ENCODE measurements at places on chromosomes 5 and 9. TPM values are rescaled to one million over a fixed set of nuclear protein-coding genes. Genes with fewer than 3 reads are reported as not detected.

The CCL21 gene
- total RNA-seq = 66.0 TPM

The FOXD4L6 gene
- total RNA-seq = not detected

The HRH2 gene
- 1.3 TPM for total RNA-seq

DNA sequence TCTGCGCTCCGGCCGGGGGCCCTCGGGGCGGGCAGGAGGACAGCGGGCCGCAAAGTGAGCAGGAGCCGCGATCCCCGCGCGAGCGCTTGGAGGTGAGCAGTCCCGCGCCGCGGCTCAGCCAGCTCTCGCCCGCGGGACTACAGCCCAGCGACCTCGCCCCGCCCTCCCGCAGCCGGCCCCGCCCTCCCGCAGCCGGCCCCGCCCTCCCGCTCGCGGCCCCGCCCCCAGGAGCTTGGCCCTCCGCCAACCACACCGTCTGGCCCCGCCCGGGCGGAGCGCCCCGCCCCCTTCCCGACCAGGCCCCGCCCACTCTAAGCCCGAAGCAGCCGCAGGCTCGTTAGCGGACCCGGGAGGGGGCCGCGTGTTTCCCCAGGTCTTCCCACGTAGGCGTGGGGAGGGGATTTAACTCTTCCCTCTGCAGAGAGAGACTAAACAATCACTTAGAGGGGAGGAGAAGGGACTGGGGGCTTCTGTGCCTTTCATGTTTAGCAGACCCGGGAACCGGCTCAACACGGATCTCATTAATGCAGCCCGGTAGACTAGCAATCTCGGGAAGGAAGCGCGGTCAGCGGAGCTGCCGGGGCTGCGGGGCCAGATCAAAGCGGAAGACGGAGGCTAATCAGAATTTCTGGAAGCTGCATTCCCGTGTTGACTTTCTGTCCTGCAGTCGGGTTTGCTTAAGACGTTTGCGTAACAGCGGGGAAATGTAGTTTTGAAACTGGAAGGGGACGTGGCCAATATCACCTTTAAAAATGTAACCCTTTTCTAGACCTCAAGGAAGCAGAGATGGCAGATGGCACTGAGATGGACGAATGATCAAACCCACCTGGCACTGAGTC, at the start of gene MYO10:
TSS of gene MYO10 (minus strand) at position 139 of the 839 bp plus-strand sequence. CDS start 480 bp downstream, outside the sequence.
- peak; percentile 89 for DNase-seq

DNA sequence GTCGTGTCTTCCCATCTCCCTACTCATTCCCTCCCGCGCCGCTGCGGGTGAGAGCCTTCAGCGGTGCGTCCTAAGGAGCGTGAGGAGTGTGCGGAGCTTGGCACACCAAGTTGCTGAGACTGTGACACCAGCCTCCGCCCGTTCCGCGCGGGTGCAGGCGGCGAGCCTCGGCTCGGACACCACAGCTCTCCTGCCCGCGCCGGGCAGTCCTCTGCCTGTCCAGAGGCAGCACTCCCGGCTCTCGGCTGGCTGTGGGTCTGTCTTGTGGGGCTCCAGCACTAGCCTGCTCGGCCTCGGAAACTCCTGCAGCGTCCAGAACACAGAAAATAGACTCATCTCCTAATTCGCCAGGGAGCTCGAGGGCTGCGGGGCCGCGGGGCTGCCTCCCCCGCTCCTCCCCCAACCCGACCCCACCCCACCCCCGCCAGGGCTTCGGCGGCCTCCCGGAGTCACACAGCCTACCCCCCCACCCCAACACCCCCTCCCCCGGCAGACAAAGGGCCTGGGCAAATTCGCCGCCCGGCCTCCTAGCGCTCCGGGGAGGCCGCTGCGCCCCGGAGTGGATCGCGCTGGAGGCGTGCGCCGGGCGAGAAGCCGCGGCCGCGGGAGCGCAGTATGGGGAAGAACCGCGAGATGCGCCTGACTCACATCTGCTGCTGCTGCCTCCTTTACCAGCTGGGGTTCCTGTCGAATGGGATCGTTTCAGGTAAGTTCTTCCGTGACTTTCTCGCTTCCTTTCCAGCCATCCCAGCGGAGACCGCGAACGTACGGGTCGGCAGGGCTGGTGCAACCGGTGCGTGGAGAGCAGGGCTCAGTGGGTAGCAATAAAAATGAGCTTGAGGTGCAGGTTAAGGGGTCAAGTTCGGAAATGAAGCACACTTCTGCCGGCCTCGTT, at the start of gene ADAMTS19:
TSS of gene ADAMTS19 (plus strand) at position 522 of the 895 bp plus-strand sequence. CDS start at position 616, 94 bp downstream.
- peak; percentile 49 for DNase-seq

DNA sequence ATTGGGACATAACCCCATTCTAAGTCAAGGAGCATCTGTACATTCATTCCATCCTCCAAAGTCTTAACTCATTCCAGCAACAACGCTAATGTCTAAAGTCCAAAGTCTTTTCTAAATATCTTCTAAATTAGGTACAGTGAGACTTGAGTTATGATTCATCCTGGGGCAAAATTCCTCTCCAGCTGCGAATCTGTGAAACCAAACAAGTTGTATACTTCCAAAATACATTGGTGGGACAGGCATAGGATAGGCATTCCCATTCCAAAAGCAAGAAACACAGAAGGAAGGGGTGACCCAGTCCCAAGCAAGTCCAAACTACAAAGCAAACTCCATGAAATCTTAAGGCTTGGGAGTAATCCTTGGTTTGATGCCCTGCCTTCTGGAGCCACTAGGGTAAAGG, 97.6 kb upstream of the FANCC start:
- DNase-seq = no peak

Data from Peyer's patch (tissue), 4 donors.